Activated CD8-positive, alpha-beta memory T cell treated with anti-CD3 and anti-CD28 coated beads, Interleukin-2, amount 10 ng/mL, durations not matched to agents 7 days and 5 days (primary cell): ENCODE measurements at places on chromosomes 7 and 10. TPM values are rescaled to one million over a fixed set of nuclear protein-coding genes. Genes with fewer than 3 reads are reported as not detected.

DNA sequence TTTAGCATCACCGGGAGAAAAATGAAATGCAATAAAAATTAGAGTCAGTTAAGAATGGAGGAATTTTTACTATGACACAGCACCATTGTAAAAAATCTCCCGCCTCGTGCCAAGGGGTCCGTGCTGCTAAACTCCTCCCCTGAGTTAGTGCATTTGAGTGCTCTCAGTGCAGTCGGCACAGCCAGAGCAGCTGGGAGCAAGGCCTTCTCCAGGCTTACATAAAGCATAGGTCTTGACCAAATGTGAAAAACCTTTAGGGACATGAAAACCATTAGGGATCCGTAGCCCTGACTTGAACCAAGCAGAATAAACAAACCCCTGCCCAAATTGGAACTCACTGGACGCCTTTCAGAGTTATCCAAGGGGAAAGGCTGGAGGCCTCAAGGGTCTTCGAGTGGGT, 152.6 kb downstream of the PLCE1 start:
- no peak for DNase-seq

GRCh38 chr10:68700197-68700596, 20.8 kb upstream of the CCAR1 start:
- DNase-seq: no peak

DNA sequence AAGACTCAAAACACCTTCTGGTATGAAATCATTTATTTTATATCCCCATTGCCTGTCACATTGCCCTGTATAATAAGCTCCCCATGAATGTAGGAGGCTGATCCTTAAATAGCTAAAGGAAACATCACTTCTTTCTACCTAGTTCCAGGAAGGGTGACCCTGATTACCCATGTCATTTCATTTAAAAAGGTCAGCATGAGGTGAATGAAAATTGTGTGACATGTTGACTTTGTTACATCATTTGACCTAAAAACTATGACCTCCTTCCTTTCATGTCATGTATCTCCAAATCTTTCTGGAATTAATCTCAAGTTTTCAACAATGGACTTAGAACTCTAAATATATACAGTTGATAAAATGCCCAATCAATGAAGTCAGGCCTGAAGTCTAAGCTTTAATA, 161.5 kb downstream of the AHR start:
- no peak for DNase-seq

- no peak for DNase-seq
Measured at GRCh38 chr7:7223250-7223649, 40.9 kb downstream of the C1GALT1 start.

DNA sequence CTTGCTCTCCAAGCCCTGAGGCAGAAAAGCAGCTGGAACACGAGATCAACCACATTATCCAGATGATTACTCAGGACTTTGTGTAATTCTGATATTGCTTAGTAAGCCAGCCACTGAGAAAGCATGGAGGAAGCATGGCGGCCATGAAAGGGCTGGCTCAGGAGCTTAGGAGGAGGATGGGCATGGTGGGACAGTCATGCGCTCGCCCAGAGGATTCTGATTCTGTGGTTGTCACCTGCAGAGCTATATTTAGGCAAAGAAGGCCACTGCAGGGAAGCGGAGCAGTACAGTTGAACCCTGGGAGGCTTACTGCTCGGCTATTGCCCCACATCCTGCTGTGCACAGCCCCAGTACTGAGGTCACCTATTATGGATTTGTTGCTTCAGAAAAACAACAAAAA, 128.8 kb upstream of the DNAJB12 start:
- DNase-seq: no peak

- no peak for DNase-seq
Measured at GRCh38 chr10:2067015-2067414, 329.7 kb upstream of the ADARB2 start.

- DNase-seq: no peak
Measured at GRCh38 chr7:120272701-120273475, at the start of gene KCND2. TSS of gene KCND2 (plus strand) at chr7:120273175.

The NRAP gene
- total RNA-seq: not detected

The CRHR2 gene
- not detected for total RNA-seq

The GBX1 gene
- total RNA-seq: not detected

The OPALIN gene
- total RNA-seq: not detected

The IFIT1 gene
- total RNA-seq: 107 TPM
